Activated T-cell treated with anti-CD3 and anti-CD28 coated beads for 24 hours (primary cell): ENCODE measurements at places on chromosomes 12 and 14.

DNA sequence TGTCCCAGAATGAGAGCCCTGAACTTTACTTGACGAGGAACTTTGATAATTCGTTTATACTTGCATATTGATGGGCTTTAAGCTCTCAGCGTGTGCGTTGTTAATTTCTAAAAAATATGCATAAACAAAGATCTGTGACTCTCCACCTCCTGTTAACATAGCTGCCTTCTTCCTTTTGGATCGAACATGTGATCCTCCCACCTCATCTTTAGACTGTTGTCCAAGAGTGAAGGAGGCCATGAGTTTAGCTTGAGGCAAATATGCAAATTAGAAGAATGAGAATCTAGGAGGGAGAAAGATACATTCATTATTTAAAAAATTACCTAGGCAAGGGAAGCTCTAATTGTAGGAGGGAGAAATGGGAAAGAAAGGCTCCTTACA is 617 bp downstream of the TTC8 start:
- no peak for DNase-seq

GRCh38 chr14:77849711-77850110 is 49.8 kb downstream of the ADCK1 start:
- DNase-seq: no peak

- no peak for DNase-seq
Observed at GRCh38 chr12:28107679-28108078, 82.6 kb upstream of the CCDC91 start.

DNA sequence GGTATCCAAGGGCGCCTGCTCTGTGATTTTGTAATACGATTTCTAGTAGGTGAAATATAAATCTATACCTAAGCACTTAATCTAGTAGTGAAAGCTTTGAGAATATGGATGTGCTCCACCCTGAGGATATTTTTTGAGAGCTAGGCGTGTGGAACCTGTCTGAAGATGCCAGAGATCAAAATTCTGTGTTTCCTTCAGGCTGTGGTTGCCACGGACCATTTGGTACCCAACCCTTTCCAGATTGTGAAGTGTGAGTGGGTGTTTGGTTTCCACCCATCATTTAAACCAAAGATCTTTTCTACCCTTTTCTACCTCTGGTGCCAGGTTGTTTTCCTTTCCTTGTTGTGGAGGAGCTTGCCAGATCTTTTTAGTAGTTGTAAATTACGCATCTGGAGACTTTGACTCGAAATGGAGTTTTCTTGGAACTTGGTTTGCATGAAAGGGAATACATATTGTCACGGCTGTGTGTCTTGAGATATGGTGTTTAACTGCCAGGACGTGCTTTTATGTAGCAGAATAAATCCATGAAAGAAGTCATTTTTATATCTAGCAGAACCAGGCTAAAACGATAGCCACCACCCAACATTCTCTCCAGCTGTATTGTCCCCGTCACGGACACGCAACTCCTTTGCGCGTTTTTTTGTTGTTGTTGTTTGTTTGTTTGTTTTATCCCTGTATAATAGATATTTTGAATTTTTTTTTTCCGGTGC is 2.2 kb downstream of the LRFN5 start:
- DNase-seq: no peak

DNA sequence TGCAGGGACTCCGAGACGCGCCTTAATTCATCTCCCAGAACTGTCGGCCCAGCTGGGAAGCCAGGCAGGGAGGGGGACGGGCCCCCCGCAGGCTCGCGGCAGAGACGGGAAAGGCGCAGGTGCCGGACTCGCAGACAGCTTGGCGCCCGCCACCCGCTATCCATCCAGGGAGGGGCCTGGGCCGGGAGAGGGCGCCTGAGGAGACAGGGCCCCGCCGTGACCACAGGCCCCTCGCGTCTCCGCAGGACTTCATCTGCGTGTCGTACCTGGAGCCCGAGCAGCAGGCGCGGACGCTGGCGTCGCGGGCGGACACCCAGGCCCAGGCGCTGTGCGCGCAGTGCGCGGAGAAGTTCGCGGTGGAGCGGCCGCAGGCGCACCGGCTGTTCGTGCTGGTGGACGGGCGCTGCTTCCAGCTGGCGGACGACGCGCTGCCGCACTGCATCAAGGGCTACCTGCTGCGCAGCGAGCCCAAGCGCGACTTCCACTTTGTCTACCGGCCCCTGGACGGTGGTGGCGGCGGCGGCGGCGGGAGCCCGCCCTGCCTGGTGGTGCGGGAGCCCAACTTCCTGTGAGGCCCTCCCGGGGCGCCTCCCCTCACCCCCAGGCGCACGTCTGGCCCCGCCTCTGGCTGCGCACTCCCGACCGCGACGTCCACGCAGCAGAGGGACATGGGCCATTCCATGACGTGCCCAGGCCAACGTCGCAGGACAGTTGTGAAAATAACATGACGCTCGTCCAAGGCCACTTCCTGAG is 60.6 kb downstream of the LGMN start:
- no peak for DNase-seq

DNA sequence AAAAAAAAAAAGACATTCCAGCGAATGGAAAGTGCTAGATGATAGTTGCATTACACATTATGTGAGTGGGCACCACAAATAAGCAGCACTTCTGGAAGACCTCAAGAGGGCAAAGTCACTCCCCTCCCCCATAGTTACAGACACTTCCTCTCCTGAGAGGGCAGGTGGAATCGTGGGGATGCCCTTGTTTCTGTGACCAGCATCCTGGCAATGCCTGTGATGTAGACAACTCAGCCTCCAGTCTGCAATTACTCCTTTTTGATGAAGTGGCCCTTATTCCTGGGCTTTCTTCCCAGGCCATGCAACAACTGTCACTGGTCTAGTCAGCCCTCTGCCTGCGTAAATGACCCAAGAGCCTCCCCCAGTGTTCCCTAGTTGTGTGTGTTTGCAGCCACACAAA is 104.8 kb downstream of the VRK1 start:
- DNase-seq: no peak

DNA sequence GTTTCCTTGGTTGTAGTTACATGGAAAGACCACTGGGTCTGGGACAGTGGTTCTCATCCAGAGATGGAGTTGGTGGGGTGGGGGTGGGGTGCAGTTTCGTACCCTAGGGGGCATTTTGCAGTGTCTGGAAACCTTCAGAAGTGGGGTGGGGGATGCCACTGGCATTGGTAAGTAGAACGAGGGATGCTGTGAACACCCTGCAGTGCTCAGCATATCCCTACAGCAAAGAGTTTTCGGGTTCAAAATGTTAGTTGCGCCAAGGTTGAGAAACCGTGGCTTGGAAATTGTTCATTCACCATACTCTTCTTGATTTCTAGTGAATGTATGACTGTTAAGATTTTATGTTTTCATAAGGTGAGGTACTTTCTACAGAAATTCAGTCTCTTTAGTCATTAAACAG is 28.7 kb downstream of the TRAF3 start:
- DNase-seq: no peak

DNA sequence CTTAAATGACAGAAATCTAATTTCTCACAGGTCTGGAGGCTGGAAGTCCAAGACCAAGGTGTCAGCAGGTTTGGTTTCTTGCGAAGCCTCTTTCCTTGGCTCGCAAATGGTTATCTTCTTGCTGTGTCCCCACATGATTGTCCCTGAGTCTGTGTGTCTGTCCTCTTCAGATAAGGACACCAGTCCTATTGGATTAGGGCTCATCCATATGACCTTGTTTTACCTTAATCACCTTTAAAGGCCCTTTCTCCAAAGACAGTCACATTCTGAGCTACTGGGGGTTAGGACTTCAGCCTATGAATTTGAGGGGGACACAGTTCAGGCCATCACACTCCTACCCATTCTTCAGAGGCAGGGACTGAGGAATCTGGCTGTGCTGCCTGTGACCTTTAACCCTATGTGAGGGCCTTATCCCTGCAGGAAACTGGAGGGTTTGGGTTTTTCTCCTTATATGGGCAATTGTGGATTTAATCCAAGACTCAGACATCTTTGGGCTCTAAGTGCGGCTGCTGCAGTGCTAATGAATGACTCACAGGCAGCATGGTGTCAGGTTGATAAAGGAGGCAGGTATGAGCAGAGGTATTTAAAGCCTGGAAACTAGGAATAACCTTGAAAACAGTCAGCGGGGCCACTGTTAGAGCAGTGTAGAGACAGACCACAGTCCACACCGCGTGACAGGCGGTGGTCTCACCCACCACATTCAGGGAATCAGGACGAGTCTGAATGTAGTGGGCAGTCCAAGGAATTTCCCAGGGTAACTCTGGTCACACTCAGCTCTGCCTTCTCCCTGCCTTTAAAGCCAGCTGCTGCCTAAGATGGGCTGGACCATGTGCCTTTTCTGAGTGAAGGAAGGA is 10.2 kb downstream of the TPCN1 start:
- no peak for DNase-seq

GRCh38 chr14:91078095-91078737 is 17.8 kb upstream of the RPS6KA5 start:
- peak; percentile 60 for DNase-seq

- DNase-seq: no peak
Observed at GRCh38 chr12:29270446-29270845, 110.5 kb downstream of the ERGIC2 start.

- peak; percentile 90 for DNase-seq
Observed at GRCh38 chr12:107093417-107094182, at the start of gene CRY1. TSS of gene CRY1 (minus strand) at chr12:107093549. CDS start at chr12:107092961, 588 bp downstream.

DNA sequence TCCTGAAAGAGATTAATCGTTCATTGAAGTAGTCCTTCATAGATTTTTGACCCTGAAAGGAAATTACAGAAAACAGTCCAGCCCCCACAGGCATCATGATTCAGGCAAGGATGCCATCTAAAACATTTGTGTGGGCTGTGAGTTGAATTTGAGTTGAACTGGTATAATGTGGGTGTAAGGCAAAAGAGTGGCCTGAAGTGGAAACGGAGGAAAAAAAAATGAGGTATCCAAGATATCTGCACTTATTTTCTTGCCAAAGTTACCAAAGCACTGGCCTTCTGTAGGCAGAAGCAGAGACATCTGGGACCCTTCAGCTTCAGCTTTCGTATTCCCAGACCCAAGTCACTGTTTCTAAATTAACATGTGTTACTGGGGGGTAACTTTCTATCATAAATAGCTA is 105.1 kb upstream of the DIO2 start:
- DNase-seq: no peak

DNA sequence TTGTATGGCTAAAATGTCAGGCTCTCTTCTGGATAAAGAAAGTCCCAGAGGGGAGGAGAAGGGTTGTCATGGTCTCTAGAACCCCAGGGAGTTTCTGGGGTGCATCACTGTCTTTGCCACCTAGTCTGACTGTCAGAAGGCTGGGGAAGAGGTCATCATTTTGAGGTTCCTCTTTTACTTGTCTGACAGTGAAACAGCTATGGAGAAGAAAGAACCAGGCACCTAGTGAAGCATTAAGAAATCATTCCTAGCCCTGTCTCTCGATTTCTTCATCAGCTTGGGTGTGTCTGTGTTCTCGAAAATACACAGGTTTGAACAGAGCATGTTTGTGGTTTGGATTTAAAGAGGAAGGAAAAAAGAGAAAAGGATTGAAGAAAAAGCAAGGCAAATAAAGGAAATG is 158.7 kb upstream of the LRIG3 start:
- DNase-seq: no peak

GRCh38 chr14:76376878-76377734 is 1.2 kb downstream of the ESRRB start:
- DNase-seq: no peak
